ENCODE measurements at places on chromosomes 13 and 19.

- H3K36me3 ChIP-seq = peaks cover 13% of the 10 kb centered on the region
- H3K4me1 ChIP-seq = peaks cover 4% of the 10 kb centered on the region
These were observed 5.1 kb downstream of the USE1 start for GRCh38 chr19:17220207-17220758.

DNA sequence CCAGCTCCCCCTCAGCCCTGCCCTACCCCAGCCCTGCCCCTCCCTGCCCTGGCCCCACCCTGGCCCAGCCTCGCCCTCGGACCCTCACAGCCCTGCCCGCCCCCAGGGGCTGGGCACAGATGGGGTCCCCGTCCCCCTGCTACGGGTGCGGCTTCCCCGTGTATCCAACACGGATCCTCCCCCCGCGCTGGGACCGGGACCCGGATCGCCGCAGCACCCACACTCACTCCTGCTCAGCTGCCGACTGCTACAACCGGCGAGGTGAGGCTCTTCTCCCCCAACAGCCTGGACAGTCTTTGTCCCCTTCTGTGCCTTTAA is 5.2 kb downstream of the SHFL start:
- DNase-seq = no peak
- no peaks in the 10 kb centered on the region for H3K36me3 ChIP-seq
- peaks cover 4% of the 10 kb centered on the region for H3K27me3 ChIP-seq
- H3K4me3 ChIP-seq = no peak overlapping the region
- no peak overlapping the region for H3K27ac ChIP-seq

DNA sequence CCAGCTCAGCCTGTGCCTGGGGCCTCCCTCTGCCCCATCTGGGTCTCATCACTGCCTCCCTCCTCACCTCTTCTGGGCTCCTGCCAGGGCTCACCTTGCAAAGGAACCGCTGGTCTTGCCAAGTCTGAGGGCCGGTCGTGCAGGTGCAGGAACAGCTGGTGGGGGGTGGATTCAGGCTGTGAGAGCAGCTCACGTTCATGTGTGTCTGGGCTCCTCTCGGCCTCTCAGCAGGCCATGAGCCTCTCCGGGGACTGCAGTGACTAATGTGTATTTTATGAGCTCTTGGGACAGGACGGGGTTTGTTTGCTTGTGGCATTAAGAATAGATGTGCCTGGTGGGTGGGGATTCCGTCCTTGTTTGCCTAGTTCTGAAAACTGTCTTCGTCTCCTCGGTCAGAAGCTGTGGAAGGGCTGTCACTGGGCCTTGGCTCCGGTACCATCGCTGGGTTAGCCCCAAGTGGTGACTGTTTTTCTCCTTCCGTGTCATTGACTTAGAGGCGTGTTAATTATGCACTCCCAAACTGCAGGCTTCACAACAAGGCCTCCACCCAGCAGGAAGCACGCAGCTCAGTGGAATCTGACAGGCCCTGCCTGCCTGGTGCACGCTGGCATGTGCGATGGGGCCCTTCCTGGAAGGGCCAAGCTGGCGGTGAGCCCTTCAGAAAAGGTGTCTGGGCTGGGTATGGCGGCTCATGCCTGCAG is 77.6 kb downstream of the KDM4B start:
- H3K36me3 ChIP-seq = peaks cover 14% of the 10 kb centered on the region
- peaks cover 9% of the 10 kb centered on the region for H3K4me1 ChIP-seq
- no peak for DNase-seq
- H3K4me3 ChIP-seq = no peak overlapping the region

GRCh38 chr19:52221831-52222375 is 32.1 kb downstream of the PPP2R1A start:
- no peaks in the 10 kb centered on the region for H3K27me3 ChIP-seq
- no peak for DNase-seq
- H3K4me1 ChIP-seq = no peaks in the 10 kb centered on the region
- H3K4me3 ChIP-seq = no peak overlapping the region
- no peak overlapping the region for H3K27ac ChIP-seq
- peaks cover 59% of the 10 kb centered on the region for H3K36me3 ChIP-seq

DNA sequence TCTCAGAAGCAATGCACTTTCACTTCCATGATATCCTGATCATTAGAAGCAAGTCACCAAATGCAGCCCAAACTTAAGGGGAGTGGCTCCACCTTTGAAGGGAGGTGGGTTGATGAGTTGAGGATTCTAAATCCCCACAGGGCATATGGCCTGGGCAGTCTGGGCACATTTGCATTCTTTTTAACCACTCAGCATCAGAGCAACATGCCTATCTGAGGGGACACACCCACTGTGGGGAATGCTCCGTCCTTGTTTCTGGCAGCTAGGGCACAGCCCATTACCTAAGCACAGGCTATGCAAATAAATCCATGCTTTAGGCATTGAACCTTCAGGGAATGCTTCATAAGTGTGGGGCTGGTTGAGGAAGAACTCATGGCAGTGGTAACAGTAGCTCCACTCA is 12.3 kb upstream of the SACS start:
- H3K4me3 ChIP-seq = no peak overlapping the region
- peaks cover 7% of the 10 kb centered on the region for H3K4me1 ChIP-seq
- H3K27ac ChIP-seq = no peak overlapping the region
- DNase-seq = no peak
- H3K36me3 ChIP-seq = no peaks in the 10 kb centered on the region

GRCh38 chr19:55703790-55704215 is 28.8 kb downstream of the EPN1 start:
- no peaks in the 10 kb centered on the region for H3K27me3 ChIP-seq
- no peak for DNase-seq
- H3K4me1 ChIP-seq = no peaks in the 10 kb centered on the region
- peaks cover 21% of the 10 kb centered on the region for H3K36me3 ChIP-seq

DNA sequence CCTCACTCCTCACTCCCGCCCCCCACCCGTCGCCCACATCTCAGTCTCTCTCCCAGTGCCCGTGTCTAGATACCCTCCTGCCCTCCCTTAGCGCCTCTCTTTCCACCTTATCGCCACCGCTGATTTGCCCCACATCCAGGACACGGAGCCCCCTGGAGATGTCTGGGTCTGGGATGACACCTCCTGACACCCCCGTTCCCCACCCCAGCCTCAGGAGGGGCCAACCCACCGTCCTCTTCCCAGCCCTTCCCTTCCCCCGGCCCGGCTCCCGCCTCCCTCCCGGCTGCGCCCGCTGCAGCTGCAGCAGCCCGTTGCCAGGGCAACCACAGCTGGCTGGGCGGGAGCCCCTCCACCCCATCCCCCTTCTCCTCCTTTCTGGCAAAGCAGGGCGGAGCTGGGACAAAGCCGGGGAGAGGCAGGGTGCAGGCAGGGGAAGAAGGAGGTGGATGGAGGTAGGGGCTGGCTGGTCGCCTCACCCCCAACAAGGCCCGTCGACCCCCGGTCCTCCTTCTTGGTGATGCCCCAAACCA is 13.5 kb downstream of the DPF1 start:
- H3K4me3 ChIP-seq = peak overlapping the region; percentile 68
- no peaks in the 10 kb centered on the region for H3K27me3 ChIP-seq
- H3K4me1 ChIP-seq = peaks cover 31% of the 10 kb centered on the region
- H3K27ac ChIP-seq = peak overlapping the region; percentile 96
- peaks cover 4% of the 10 kb centered on the region for H3K36me3 ChIP-seq
- peak; percentile 87 for DNase-seq

DNA sequence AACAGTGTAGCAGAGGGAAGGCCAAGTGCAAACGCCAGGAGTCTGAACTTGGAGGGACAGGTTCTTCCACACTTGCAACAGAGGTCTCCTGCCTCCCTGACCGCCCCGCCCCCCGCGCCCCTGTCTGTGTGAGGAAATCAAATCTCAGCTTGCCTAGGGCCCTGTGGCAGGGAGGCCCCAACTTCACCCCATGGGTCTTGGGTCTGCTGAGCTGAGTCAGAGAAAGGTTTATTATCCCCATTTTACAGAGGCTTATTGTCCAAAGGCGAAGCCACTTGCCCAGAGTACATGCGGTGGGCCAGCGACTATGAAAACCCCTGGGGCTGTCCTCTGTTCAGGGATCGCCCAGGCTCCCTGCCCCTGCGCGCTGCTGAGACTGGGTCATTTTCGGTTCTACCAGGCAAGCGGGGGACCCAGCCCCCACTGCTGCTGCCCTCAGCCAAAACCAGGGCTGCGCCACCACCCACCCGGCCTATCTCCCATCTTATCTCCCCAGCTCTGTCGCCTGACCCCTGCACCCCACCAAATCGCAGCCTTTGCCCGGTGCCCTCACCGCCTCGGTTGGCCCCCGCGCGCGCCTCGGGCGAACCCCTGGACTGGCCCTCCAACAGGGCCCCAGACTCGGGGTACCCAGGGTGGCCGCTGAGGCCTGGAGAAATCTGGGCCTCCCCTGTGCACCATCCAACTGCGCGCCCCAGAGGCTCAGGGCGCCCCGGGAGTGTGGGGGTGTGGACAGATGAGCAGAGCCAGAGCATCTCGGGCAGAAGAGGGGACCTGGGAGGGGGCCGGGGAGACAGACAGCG is 850 bp upstream of the CERS4 start:
- H3K4me3 ChIP-seq = peak overlapping the region; percentile 74
- H3K27ac ChIP-seq = peak overlapping the region; percentile 57
- H3K27me3 ChIP-seq = no peaks in the 10 kb centered on the region
- peaks cover 3% of the 10 kb centered on the region for H3K36me3 ChIP-seq

DNA sequence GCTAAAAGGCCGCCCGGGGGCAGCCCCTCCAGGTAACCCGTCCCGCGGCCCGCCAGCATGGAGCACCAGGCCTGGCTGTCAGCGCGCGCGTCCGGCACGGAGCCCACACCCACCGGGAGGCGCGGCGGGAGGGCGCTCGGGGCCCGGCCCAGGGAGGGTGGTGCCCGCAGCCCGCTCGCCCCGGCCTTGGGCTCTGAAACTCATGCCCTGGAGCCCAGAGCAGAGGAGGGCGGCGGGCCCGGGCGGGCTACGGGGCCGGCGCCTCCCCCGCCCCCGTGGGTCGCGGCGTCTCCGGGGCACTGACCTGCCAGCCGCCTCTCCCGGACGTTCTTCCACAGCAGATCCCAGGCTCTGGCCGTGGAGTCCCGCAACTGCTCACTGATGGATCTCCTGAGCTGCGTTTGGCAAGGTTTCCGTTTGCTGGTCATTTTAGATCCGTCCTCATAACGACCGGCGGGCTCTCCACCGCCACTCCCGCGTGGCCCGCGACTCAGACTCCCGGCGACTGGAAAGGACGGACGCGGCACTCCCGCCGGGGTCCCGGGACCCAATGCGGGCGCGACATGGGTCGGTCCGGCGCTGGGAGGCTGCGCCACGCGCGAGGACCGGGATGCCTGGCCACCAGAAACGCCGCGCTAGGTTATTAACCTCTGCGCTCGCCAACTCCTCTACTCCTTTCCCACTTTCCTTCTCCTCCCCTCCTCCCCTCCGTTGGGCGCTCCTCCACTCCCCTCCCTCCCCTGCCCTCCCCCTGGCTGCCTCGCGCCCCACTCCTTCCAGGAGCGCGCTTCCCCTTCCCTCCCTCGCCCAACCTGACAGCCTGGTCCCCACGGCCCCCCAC is 64.7 kb upstream of the STARD13 start:
- peaks cover 25% of the 10 kb centered on the region for H3K27me3 ChIP-seq
- peak overlapping the region; percentile 84 for H3K4me3 ChIP-seq
- DNase-seq = peak; percentile 8
- H3K4me1 ChIP-seq = no peaks in the 10 kb centered on the region
- H3K27ac ChIP-seq = no peak overlapping the region

GRCh38 chr13:22114630-22115311 is 443.9 kb downstream of the FGF9 start:
- no peak for DNase-seq
- H3K36me3 ChIP-seq = no peaks in the 10 kb centered on the region
- H3K27ac ChIP-seq = no peak overlapping the region
- no peak overlapping the region for H3K4me3 ChIP-seq
- no peaks in the 10 kb centered on the region for H3K27me3 ChIP-seq

DNA sequence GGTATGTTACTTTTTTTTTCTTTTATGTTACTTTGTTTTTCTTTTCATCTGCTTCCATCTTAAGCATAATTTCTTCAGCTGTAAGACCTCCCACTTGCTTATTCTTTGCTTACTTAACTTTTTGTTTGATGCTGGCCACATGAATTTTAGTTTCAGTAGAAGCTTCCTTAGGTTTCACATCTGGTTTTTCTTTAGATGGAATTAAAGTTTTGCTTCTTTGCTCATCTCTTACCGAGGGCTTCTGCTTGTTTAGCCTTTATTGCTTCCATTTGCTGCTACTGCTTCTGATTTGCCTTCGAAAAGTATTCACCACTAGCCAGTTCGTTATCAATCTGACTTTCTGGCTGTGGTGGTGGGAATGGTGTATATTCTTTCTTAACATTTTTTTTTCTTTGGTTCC is 90.9 kb downstream of the GJA3 start:
- no peak overlapping the region for H3K4me3 ChIP-seq
- DNase-seq = no peak
- H3K27ac ChIP-seq = no peak overlapping the region
- no peaks in the 10 kb centered on the region for H3K27me3 ChIP-seq

DNA sequence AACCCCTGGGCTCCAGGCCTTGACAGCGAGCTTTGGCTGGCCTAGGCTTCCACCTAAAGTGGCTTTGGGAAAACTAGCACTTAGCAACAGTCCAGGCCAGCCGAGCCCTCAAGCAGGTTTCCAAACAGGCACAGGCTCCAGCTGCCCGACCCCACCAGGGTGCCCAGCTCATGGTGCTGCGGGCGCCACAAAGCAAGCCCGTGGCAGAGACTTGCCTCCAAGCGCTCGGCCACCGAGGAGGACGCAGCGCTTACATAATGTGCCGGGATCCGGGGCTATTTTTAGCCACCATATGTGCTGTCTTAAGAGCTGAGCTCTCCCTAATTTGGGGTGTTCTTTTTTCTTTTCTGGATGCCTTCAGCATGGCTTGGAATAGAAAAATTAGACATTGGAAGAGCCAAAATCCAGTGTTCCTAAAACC is 56.1 kb upstream of the F7 start:
- no peak overlapping the region for H3K4me3 ChIP-seq
- H3K27ac ChIP-seq = no peak overlapping the region
- no peak for DNase-seq
- H3K4me1 ChIP-seq = peaks cover 6% of the 10 kb centered on the region

DNA sequence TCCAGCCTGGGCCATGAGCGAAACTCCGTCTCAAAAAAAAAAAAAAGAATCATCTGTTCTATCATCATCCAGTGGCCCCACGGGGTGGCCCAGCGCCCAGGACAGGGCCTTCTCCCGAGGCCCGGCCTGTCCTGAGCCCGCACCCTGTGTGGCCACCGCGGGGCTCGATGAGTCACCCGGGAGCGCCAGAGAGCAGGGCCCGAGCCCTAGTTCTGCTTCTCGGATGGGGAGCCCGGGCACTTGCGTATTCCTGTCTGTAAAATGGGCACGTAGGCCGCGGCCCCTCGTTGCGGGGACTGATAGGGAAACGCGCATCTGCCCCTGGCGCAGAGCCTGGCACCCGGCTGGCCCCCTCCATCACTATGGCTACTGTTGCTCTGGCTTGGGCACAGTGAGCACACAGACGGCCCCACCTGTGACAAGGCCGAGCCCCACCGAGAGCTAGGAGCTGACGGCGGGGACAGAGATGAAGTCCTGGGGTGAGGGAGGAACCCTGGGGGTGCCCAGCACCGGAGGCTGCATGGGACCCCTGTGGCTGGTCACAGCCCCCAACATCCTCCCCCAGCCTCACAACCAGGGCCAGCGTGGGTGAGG is 21.3 kb upstream of the UQCR11 start:
- no peak for DNase-seq
- H3K36me3 ChIP-seq = peaks cover 78% of the 10 kb centered on the region
- H3K4me1 ChIP-seq = no peaks in the 10 kb centered on the region
- H3K4me3 ChIP-seq = no peak overlapping the region

GRCh38 chr19:1893791-1894190 is 8.5 kb upstream of the ABHD17A start:
- H3K36me3 ChIP-seq = no peaks in the 10 kb centered on the region
- no peak overlapping the region for H3K4me3 ChIP-seq
- no peak for DNase-seq
- H3K27me3 ChIP-seq = no peaks in the 10 kb centered on the region
- no peak overlapping the region for H3K27ac ChIP-seq
- H3K4me1 ChIP-seq = peaks cover 2% of the 10 kb centered on the region

Measured in neuronal stem cell (in vitro differentiated cells).